Fibroblast of villous mesenchyme (primary cell): ENCODE measurements at places on chromosomes 2 and 18. TPM values are rescaled to one million over a fixed set of nuclear protein-coding genes. Genes with fewer than 3 reads are reported as not detected.

Gene SERPINB3
- not detected in 2 replicates for total RNA-seq

Gene TET3
- 5.6 and 7.7 TPM in 2 replicates for total RNA-seq

Gene SCYGR7
- not detected in 2 replicates for total RNA-seq

Gene CAPG
- 56.6 and 75.7 TPM in 2 replicates for total RNA-seq

Gene TUBA4B
- total RNA-seq: not detected in 2 replicates

Gene IMMT
- total RNA-seq: 66.0 and 67.8 TPM in 2 replicates

Gene SOX11
- under 0.01 and 0.32 TPM in 2 replicates for total RNA-seq
